ENCODE measurements at places on chromosomes 5 and 9.

DNA sequence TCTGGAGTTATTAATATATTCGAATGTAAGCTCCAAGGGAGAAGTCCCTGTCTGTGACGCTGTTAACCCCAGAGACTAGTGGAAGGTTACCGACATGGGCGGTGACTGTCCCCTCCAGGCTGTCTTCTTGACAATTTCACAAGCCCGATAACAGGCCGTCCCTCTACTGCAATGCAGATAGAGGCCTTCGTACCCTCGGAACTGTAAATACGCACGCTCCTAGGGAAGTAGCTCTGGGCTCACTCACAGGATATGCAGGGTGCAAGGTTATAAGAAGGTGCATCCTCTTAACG, 680 bp upstream of the RFK start:
- DNase-seq = peak; percentile 64

DNA sequence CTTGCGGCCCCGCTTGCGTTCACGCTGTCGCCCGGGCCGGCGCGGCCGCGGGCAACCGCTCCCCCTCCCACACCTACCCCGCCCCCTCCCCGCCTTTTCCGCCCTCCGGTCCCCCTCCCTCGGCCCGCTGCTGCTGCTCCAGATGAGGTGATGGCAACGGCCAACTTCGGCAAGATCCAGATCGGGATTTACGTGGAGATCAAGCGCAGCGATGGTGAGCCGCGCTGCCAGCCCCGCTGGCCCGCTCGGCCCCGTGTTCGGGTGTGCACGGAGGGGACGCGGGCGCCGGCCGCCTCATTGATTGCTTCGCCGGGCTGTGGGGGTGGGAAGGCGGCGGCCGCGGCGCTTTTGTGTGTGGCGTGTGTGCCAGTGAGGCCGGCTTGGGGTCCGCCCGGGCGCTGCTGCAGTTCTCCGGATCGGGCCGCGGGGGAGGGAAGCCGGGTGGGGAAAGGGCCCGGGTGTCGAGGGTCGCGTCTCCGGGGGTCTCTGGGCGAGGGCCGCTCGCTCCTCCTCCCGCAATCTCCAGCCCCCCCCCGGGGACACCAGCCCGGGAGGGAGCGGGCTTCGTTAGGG, 403 bp downstream of the KIF2A start:
- DNase-seq = no peak

DNA sequence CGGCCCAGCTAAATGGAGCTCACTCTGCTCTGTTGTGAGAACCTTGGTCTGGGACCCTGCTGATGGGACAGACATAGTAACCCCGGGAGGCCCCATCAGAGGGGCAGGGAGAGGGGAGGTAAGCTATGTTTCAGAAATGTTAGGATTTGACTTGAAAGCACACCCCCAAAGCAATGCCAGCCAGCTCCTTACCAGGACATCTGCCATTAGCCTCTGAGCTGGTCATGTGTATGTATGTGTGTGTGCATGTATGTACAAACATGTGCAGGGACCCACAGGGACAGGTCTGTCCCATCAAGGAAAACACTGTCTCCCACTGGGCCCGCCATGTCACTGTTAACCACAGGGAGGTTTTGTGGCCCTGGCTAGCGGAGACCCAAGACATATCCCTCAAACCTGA, 14.5 kb downstream of the SLC22A4 start:
- no peak for DNase-seq

DNA sequence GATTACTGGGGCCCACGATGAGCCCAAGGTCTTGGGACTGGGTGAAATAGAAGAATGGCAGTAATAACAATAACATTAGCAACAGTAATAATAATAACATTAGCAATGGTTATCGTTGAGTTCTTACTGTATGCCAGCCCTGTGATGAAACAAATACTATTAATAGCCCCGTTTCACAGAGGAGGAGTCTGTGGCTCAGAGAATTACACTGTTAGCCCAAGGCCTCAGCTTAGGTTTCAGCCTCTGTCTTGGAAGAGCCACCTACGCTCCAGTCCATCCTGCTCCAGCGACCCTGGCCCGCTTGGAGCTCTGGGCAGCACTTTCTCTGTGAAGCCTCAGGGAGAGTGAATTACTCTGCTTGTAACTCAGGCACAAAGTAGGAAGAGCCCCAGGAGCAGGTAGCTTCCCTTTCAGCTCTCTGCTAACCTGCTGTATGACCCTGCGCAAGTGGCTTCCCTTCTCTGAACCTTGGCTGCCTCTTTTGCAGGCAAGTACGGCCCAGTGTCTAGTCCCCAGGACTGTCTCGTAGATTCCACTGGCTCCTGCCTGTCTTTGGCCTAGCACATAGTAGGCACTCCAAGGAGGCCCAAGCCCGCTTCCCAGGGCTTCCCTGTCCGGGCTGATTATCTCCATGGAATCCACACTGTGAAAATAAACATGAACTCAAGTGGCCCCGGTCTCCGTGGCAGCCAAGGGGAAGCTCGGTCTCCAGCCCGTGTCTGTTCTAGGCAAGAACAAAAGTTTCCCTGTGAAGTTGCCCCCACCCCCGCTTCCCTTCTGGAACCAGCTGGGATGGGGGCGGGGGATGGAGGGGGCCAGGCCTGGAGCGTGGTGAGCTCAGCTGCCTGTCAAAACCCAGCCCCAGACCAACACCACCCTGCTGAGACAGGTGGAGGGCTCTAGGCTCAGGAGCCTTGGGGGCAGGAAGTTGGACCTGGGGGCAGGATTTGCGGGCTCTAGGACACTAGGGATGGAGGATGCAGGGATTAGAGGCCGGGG, 26.2 kb upstream of the LMX1B start:
- DNase-seq = no peak

GRCh38 chr9:76161541-76161940, 232.7 kb downstream of the RFK start:
- no peak for DNase-seq

- DNase-seq = no peak
These were observed 11.8 kb upstream of the SPINK6 start for GRCh38 chr5:148191010-148191409.
